ENCODE measurements at places on chromosomes 12 and 14.

DNA sequence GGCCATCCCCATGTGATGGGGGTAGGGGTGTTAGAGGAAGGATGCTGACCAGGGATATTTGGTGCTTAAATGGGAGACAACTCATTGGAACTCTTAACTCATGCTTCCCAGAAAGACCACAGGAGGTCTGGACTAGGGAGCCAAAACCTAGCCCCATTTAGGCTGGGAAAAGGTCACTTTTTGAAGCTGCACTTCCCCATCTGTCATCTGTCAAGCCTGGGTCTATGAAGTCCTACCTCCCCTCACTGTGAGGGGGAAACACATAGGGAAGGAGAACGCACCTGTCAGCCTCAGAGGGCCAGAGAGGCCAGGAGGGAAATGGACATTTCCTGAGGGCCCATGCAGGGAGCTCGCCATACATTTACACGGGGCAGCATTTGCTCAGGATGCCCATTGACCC, 321.0 kb downstream of the BCL11B start:
- DNase-seq: no peak

- no peak for DNase-seq
These were observed 61.3 kb downstream of the NOS1 start for GRCh38 chr12:117300174-117300573.

GRCh38 chr14:95077345-95077744, 80.0 kb downstream of the DICER1 start:
- DNase-seq: no peak

- DNase-seq: no peak
These were observed 16.5 kb downstream of the CCER1 start for GRCh38 chr12:90938451-90938850.

DNA sequence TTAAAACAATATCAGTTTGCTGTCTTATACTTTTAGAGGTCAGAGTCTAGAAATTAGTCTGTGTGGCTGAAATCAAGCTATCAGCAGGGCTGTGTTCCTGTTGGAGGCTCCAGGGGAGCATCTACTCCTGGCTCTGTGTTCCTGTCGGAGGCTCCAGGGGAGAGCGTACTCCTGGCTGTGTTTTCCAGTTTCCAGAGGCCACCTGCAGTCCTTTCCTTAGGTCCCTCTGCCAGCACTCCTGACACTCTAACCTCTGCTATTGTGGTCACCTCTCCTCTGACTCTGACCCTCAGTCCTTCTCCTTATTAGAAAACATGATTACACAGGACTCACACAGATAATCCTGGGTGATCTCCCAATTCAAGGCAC, 1140.7 kb upstream of the TMEM132C start:
- DNase-seq: no peak

GRCh38 chr12:124545508-124546418, 21.6 kb downstream of the NCOR2 start:
- no peak for DNase-seq

- DNase-seq: no peak
These were observed 659.8 kb downstream of the VRK1 start for GRCh38 chr14:97456958-97457357.

DNA sequence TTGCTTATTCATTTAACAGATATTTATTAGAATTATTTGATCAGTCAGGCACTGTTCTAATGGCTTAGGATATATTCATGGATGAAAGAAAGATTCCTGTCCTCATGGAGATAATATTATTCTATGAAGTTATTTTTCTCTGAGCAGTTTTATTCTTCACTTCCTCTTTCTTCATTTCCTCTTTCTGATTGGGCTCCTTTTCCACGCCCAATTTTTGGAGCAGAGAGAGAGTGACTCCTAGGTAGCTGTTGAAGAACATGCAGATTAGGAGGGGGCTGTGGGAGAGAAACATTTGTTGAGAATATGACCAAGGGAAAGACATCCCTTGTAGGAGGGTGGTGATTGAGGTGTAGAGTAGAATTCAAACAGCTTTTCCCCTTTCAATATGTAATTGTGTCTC, 6.0 kb upstream of the YARS2 start:
- DNase-seq: no peak

GRCh38 chr12:67222302-67222701, 46.9 kb upstream of the CAND1 start:
- DNase-seq: no peak

- DNase-seq: no peak
These were observed 85.4 kb downstream of the LRRK2 start for GRCh38 chr12:40310211-40310610.

GRCh38 chr14:61526405-61527312, 168.7 kb upstream of the HIF1A start:
- no peak for DNase-seq

- DNase-seq: no peak
These were observed 19.5 kb downstream of the ATF7IP start for GRCh38 chr12:14384783-14385638.

GRCh38 chr12:77189458-77189857, 124.1 kb upstream of the E2F7 start:
- DNase-seq: no peak

- no peak for DNase-seq
These were observed 37.3 kb downstream of the BAZ1A start for GRCh38 chr14:34837801-34838322.
